Iris pigment epithelial cell (primary cell): ENCODE measurements at places on chromosomes 1 and 21.

DNA sequence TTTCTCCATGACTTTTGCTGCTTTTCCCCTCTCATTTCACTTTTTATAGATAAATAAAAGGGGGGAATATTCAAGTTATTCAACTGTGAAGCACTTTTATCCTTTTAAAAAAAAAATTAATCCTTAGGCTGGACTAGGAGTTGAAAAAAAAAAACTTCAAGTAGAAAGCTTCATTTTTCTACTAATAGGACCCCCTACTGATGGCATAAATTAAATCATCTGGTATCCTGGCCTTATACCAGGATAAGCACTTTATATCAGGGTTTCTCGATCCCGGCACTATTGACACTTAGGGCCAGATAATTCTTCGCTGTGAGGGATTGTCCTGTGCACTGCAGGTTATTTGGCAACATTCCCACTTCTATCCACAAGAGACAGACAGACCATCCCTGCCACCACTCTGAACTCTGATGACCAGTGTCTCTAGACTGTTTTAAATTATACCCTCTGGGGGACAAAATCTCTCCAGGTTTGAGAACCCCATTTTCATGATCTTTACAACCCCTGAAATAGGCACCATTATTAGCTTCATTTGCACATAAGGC is 17.6 kb downstream of the USP33 start:
- no peak for DNase-seq

DNA sequence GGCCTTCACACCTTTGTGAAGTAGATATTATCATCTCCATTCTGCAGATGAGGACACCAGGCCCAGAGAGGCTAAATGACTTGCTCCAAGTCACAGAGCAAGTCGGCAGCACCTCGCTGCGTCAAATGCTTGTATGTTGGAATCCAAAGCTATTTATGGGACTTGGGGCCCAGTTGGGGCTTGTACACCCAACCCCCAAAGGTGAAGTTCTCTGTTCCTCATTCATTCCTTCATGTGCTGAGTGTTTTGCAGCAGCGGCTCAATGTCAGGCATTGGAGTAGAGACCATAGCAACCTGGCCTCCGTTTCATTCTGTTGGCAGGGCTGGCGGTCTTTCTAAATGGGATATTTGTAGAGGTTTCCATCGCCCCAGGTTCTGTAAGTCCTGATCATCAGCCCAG is 113.4 kb upstream of the SLC25A33 start:
- DNase-seq, result no peak

DNA sequence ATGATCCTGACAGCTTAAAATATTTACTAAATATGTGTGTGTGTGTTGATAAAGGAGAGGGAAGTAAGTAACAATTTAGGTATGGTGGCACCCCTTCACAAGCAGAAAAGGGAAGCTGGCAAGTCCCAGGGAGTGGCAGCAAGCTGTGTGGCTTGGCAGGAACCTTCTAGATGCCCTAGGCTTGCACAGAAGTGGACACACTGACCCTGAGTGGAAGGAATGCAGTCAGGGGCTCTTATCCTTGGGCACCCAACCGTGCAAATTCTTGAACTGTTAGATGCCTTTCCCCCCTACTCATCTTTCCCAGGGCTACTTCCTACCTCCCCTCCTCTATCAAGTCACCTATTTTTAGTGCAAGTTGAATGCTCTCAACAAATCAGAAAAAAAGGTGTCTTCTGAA is 18.9 kb downstream of the ACP6 start:
- peak; percentile 3 for DNase-seq

DNA sequence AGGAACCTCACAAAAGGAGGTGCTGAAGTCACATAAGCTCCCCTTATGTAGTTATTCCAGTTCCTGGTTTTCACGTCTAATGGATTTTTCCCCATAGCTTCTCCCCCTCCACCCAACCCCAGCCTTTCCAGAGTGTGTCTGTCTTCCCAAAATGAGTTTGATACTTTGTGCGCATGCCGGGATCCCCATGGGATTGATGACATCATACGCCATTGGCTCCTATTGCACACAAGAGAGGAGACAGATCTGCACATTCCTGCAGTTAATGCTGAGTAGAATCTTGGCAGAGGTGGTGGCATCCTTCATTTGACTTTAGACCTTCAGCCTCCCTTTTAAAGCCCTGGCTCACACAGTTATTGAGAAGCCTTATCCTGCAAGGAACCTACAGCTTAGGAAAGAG is 71.4 kb downstream of the DDR2 start:
- no peak for DNase-seq

- DNase-seq, result no peak
These were observed 391.4 kb downstream of the MRPL39 start for GRCh38 chr21:25215698-25216384.

- peak; percentile 37 for DNase-seq
These were observed 52.7 kb downstream of the ELF3 start for GRCh38 chr1:202063093-202063492.

DNA sequence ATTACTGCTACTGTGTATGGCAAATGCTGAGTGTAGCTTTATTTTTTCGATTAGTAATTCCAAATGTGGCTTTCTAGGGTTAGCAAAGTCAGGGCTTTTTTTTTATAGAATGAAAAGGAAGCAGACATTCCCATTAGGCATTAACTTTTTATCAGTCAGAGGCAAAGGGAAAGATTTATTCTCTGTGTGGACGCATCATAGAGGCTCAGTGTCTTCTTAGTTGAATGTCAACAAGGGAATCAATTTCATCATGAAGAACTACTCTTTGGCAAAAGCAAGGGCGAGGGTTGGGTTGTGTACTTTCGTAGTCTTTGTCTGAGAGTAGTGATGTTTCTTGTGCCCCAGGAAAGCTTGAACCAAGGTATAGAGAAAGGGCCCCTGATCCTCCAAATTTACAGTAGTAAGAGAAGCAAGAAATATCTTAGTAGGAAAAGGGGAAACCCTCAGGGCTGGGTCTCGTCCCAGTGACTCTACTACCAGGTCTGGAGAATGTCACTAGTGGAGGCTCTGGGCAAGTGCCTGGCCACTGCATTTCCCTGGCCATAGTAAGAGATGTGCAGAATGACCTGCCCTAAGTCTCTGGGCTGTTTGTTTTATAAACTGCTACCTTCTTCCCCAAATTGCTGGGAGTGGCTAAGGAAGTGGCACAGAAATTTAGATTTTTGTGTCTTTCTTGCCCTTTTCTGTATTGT is 30.0 kb upstream of the MACF1 start:
- DNase-seq, result no peak

GRCh38 chr1:211135342-211135950 is 1.5 kb upstream of the KCNH1 start:
- peak; percentile 58 for DNase-seq

- DNase-seq, result peak; percentile 28
These were observed 2.5 kb downstream of the BACE2 start for GRCh38 chr21:41170442-41170841.

DNA sequence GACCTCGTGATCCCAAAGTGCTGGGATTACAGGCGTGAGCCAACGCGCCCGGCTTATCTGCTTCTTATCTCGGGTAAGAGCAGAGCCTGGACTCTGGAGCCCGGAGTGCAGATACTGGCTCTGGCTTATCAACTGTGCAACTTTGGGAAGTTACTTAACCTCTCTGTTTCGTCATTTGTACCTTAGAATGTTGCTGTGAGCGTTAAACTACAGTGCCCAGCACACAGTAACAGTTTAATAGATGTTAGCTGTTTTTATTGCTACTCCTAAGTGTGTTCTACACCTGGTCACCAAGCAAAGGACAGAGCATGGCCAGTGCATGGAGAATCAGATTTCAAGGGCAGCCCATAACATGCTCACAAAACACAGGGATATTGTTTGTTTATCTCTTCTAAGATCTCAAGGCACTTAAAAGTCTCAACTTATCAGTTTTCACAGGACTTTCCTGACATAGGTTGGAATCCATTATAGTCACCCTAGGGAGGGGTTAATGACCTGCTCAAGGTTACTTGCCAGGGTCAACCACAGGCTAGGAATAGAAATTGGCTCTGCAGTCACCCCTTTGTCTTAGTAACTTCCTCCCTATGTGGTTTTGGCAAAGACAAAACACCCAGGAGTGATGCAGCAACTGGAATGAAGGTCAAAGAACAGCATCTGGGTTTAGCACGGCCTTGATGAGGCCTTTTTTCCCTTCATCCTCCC is 22.5 kb upstream of the SRP9 start:
- DNase-seq, result peak; percentile 89

GRCh38 chr1:8671306-8671917 is 146.0 kb downstream of the RERE start:
- peak; percentile 84 for DNase-seq

GRCh38 chr1:171802207-171802606 is 20.7 kb downstream of the METTL13 start:
- no peak for DNase-seq

GRCh38 chr1:197781968-197782721 is 6.9 kb upstream of the DENND1B start:
- DNase-seq, result peak; percentile 73

DNA sequence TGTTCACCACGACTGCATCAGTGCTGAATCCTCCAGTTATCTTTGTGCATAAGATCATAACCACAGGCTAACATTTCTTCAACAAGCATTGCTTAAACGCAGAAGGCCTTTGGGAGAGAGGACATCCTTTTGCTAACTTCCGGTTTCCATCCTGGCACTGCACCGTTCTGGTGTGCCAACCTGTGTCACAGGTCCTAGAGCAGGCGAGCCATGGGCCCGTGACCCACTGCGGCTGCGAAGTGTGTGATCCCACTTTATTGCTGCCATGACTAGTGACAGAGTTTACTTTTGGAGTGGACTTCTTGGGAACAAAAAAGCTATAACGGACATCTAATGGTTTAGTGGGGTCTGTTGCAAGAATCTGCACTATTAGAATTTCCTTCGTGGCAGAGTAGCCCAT is 42.9 kb downstream of the ADAMTS5 start:
- DNase-seq, result no peak

- DNase-seq, result peak; percentile 94
These were observed 94.7 kb downstream of the PPIAL4G start for GRCh38 chr1:148388260-148389026.

DNA sequence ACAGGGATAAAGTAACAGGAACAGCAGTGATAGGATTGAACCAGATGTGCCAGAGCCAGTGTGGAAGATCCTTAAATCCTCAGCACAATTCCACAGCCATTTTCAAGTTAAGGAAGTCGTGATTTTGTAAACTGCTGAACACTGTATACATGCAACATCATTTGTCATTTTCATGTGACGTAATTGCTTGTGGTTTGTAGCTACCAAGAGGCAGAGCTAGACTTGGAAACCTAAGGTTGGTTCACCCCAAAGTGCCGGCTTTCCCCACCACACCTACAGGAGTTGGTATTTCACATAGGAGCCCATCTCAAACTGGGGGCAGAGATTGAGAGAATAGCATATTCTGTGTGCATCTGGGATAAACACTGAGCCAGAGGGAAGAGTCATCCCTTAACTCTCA is 113.9 kb downstream of the CAPN8 start:
- no peak for DNase-seq

- peak; percentile 94 for DNase-seq
These were observed 11.0 kb downstream of the FAM163A start for GRCh38 chr1:179754041-179754624.

DNA sequence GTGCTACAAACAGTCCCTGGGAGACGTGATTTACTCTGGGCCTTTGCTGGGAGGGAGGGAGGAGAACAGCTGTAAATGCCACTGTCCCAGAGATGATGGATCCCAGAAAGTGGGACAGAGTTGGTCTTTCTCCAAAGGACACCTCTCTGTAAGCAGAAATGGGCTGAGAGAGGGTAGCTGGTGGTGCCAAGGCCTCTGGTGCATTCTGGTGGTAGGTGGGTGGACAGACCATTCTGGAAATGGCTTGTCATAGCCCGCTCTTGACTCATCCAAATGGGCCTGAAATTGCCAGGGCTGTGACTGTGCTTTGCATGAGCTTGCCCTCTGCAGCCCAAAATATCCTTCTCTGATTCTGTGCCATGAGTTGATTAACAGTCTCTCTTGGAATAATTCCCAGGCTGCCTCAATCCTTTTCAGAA is 36.1 kb downstream of the CCDC185 start:
- no peak for DNase-seq

DNA sequence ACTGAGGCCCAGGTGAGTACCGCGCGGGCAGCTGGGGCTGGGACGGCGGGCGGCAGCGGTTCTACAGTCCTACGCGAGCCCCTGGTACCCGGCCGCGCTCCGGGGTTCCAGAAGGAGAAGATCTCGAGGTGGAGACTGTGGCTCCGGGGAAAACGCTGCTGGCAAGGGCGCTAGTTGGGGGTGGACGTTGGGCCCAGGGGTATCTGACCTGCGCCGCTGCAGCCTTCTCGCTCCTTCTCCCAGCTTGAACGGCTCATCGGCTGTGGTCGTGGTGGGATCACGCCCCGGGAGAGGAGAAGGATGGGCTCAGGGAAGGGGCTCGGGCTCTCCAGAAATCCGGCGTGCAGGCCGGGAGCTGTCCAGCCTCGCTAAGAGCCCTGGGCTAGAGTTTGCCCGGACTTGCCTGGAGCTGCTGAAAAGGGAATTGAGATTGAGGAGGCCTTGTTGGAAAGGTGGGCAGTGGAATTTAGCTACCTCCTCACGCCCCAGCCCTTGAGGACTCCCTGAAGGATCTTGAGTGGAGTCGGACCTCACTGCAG is 1.1 kb upstream of the POU3F1 start:
- peak; percentile 54 for DNase-seq

- peak; percentile 23 for DNase-seq
These were observed 14.0 kb upstream of the RAP1A start for GRCh38 chr1:111605576-111605975.

GRCh38 chr21:42684109-42684916 is 30.9 kb downstream of the PDE9A start:
- DNase-seq, result no peak

GRCh38 chr1:172944931-172945330 is 105.8 kb downstream of the TNFSF18 start:
- DNase-seq, result no peak

- no peak for DNase-seq
These were observed 38.5 kb downstream of the EPHA2 start for GRCh38 chr1:16117369-16117768.

DNA sequence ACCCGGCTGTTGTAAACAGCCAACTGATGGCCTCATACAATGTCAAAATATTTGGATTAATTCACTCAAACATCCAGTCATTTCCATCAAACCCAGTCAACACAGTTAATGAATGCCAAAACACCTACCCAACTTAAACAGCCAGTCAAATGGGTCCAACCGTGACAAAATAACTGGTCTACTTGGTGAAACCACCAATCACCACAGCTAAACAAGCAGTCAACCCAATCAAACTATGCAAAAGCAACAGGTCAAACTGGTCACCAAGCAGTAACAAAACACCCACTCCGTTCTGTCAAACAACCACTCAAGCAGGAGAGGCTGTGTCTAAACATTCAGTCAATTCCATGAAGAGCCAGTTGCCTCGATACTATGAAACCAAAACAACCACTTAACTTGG is 119.2 kb downstream of the FOXD2 start:
- no peak for DNase-seq

GRCh38 chr1:176206006-176206960 is 803 bp downstream of the COP1 start:
- peak; percentile 48 for DNase-seq

- DNase-seq, result no peak
These were observed 29.1 kb upstream of the IFNGR2 start for GRCh38 chr21:33374080-33374449.
